ENCODE measurements at places on chromosomes 2 and 18.

DNA sequence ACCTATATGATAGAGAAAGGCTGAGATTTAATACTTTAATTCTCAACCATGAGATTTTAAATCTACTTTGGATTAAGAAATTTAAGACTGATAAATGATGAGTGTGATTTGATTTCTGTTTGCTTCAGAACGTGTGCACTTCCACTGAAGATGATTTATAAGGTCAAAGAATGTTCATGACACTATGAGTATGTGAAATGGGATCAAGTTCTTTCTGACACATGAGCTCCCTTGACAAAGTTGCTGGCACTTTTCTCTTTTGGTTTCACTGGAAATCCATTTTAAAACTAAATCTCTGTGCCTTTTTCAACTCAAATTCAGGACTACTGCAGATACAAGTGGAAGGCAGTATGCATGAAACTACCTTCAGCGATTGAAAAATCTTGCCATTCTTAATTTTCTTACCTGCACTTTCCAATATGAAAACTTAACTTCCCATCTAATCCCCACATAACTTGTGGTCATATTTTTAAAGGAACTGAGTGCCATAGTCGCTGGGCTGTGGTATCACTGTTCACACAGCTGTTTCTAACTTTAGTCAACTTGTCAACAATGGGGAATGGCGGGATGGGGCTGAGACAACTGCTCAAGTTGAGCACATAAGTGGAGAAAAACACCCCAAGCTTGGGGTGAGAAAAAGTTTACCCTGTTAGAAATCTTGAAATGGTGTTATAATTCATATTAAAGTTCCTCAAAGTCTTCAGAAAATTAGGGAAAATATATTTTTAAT is 51.8 kb upstream of the TTN start:
- no peak for DNase-seq

DNA sequence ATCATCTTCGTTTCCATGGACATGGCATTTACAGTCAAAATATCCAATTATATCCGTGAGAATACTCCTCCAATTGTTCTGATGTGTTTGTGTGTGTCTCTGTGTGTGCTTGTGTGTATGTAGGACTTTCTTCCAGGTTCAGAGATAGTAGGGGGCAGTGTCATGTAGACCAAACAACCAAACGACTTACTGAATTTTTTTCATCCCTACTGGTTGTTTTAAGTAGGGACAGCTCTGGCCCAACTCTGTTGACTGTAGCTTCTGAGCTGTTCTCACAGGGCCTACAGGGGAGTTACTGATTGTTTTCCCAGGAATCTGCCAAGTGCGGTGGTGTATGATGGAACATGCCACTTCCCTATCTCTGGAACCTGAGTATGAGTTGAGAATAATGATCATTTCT is 69.6 kb downstream of the ETAA1 start:
- no peak for DNase-seq

DNA sequence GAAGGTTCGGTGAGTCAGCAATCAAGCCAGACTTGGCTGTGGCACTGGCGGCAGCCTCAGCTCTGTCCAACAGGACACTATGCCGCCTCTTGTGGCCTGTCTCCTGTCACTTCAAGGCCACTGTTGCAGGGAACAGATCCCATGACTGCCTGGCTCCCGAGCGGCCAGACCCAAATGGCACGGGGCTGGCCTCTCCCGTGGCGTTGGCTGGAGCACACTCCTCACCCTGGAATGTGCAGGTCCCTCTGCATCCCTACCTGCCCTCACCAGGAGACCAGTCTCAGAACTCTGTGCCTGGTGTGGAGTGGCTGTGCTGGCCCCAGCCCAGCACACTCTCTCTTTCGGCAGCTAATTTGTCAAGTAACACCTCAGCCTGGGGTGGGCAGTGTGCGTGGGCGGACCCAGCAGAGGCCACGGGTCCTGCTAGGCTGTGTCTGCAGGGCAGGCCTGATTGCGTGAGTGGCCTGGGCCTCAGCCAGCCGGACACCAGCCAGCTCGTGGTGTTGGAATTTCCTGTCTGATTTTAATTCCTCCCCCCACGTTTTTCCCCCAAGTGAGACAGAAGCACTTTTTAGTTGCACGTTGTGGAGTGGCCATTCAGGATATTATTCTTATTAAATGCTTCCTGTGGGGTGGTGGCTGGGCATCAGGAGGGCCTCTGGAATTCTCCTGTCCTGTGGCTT is 179.3 kb downstream of the GLI2 start:
- peak; percentile 91 for DNase-seq

- no peak for DNase-seq
Measured at GRCh38 chr18:69558052-69558451, 157.4 kb downstream of the DOK6 start.

DNA sequence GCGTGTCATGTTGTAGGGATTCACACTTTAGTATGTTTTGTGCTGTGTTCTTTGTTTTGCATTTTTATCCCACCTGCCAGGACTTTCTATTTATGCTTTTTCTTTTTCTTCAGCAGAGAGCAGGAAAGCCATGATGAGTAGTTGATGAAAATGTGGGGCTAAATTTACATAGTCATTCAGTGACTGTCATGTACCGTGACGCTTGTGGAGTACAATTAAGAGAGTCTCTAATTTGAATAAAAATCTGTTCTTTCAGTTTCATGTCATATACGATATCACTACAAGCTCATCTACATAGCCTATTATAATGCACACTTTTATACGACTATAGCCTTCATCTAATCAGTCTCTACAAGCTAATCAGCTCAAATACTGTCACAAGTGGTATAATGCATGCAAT is 112.7 kb upstream of the SPATS2L start:
- DNase-seq = no peak

DNA sequence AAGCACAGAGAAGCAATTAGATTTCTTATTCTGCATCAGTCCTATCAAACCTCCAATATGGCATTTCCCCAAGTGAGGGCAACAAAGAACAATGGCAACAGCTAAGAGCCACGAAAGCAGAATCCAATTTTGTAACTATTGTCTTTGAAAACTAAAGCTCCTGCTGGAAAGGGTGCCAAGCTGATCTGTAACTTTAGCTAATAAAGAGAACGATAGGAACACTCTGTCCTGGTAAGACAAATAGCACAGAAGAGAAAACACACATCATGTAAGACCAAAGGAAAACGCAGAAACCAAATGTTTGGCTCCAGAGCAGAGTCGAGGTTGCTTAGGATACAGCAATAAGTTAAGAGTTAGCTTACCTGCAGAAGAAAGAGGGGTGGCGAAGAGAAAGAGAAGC is 160.5 kb downstream of the STK39 start:
- DNase-seq = no peak

- DNase-seq = no peak
Measured at GRCh38 chr2:10287761-10288160, 14.9 kb upstream of the HPCAL1 start.

- DNase-seq = no peak
Measured at GRCh38 chr18:8252371-8252770, 356.9 kb upstream of the RAB12 start.

DNA sequence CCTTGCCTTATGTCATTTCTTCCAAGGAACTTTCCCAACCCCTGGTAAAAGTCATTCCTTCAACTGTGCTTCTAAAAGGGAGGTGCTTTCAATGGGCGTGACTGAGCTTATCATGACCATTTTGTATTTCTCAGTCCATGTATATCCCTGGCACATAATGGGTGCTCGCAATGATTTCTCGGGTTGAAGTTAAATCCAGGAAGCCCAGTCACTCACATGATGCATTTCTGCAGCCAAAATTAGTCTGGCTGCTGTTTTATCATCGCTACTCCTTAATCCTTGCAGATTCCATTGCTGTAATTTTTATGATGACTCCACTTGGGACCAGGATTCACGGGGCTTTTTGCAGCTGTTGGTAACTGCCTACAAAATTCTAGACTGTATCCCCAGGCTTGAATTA is 25.9 kb upstream of the RFX8 start:
- DNase-seq = no peak

- no peak for DNase-seq
Measured at GRCh38 chr18:32867936-32868335, 95.1 kb upstream of the KLHL14 start.

DNA sequence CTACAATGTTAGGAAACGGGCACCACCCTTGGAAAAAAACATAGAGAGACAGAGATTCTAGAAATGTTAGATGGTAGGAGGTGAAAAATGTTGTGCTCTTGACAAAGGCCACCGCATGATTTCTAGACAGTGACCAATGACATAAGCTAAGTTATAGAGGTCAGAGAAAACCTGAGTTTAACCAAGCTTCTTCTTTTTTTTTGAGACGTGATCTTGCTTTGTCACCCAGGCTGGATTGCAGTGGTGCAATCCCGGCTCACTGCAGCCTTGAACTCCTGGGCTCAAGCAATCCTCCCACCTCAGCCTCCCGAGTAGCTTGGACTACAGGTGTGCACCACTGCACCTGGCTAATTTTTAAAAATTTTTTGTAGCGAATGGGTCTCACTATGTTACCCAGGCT is 13.0 kb downstream of the FER1L5 start:
- DNase-seq = no peak

DNA sequence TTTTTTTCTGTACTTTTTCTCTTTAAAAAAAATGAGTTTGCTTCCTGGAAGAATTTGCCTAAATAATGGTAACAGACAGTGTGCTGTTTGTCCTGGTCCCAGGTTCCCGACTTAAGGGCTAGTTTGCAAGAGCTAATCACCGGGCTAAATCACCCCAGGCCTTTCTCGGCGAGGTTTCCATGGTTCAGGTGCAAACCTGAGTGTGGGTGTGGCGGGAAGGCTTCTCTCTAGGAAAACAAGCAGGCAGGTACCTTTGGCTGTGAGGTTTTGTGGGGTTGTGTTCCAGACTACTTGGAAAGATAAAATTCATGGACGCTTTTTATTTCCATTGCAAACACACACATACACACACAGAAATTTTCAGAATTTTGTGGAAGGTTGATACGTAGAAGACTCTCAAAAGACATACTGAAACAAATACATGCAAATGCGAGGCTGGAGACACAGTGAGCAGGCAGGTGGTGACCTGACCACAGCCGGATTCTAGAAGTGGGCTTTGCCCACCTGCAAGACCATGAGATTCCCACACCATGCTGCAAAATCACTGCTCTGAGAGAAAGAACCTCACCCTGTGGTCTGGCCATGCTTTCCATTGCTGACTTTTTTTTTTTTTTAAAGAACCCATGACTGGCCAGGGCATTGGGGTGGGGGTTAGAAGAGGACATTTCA is 815 bp downstream of the CNDP1 start:
- DNase-seq = no peak

GRCh38 chr2:25966531-25967270 is 15.6 kb downstream of the KIF3C start:
- no peak for DNase-seq

DNA sequence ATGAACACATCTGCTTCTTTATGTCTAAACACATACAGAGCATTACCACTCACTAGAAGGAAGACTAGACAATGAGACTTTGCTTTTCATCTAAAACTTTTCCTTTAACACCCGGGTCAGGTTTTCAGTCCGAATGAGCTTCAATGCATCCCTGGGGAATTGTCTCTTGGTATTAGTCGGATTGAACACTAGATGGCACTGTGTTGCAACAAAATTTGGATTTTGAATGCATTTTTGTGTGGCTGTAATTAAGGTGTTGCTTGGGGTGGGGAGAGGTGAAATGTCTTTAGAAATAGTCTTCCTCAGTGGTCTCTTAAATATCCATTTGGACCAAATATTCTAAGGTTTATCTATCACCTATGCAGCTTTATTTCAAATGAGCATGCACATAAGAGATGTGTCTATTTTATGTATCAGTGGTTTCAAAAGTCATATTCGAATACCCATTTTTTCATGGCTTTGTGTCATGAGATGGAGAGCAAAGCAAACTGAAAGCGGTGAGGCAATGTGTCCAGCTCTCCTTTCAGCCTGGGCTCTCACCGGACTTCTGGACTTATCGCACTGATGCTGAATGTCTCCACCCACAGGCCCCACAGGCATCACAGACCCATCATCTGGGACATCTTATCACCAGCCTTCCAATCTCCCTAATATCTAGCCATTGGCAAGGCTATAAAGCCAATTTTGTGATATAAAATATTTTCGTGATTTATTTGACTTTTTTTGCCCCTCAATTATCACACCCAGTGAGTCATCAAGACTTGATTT is 510.3 kb downstream of the RNF144A start:
- DNase-seq = no peak

DNA sequence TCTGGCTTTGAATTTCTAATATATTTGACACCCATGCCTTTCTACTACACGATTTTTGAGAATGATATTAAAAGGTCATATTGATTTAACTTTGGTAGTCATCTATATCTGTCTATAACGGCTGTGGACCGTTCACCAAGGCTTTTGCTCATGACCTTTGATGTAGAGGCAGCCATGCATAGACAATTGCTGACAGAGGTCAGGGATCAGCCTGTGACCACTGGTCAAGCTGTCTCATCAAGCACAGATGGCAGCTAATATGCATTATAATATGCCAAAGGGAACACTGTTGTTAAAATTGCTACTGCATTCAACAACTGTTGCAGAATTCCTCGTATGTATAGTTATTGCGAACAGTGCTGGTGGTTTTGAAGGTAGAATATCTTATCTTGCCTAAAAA is 323.9 kb upstream of the DSEL start:
- no peak for DNase-seq

DNA sequence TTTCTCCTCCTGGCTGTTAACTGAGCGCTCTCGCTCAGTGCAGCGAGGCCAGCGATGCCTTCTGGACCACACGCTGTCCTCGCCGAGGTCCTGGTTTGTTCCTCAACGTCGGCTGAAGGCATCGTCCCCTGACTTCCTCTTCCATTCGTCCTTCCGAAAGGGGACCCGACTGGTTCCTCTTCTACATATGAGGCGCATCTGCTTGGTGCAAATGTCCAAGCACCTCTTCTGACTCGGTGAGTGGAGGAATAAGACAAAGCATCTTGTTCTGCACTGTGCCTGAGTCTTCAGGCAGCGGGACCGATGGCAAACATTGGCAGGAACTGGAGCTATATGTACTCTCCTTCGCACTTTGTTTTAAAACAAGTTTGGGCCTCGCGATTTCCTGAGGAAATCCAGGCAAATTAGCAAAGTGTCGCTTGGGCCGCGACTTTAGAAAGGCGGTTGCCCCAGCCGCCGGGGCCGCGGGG is 621 bp upstream of the KCNS3 start:
- peak; percentile 36 for DNase-seq

DNA sequence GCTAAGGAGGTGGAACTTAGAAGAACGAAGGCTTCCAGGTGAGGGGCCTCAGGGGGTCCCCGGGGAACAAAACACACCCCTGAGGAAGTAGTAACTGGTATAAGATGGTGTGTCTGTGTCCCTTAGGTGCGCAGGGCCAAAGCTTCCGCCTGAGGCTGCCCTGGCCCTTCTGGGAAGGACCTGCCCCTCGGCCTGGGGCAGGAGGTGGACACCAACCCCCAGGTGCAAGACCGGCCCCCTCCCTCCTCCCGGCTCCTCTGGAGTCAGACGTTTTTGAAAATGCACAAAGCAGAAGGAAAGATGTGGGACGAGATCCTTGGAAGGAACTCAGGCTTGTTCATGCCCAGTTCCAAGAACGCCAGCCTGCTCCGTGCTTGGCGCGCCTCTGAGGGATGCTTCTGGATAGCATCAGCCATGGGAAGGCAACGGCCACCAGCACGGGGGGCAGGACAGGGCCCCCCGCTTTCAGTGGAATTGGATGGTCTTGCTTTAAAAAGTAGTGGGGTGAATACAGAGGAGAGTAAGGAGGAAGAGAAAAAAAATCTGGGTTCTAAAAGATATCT is 37.5 kb downstream of the MYT1L start:
- DNase-seq = no peak

- DNase-seq = no peak
Measured at GRCh38 chr2:112927745-112928144, 16.8 kb downstream of the IL37 start.

Measured in left ventricle myocardium superior (tissue), 1 donor.